Activated T-cell treated with anti-CD3 and anti-CD28 coated beads, Interleukin-2, amount 50 U/mL, for 48 hours (primary cell): ENCODE measurements at places on chromosomes 7 and 10.

DNA sequence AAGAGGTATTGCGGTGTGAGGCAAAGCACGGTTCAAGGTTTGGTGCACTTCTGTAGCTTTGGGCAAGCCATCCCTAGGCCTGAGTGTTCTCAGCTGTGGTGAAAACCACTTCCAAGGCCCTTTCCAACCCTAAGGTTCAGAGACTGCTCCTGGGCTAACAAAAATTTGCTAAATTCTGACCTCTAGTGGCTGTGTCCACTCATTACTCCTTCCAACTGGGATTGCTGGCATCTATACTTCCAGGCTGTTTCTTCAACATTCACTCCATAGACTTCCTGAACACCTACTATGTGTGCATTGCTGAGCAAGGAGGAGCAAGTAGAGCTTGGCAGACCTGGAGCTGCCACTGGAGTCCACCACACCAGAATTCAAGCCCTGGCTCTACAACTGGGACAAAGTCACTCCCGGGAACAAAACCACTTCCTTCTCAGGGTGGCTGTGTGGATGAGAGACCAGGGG is 29.3 kb upstream of the SH3PXD2A start:
- DNase-seq = no peak

GRCh38 chr10:17488848-17489247 is 34.5 kb upstream of the ST8SIA6 start:
- DNase-seq = no peak

DNA sequence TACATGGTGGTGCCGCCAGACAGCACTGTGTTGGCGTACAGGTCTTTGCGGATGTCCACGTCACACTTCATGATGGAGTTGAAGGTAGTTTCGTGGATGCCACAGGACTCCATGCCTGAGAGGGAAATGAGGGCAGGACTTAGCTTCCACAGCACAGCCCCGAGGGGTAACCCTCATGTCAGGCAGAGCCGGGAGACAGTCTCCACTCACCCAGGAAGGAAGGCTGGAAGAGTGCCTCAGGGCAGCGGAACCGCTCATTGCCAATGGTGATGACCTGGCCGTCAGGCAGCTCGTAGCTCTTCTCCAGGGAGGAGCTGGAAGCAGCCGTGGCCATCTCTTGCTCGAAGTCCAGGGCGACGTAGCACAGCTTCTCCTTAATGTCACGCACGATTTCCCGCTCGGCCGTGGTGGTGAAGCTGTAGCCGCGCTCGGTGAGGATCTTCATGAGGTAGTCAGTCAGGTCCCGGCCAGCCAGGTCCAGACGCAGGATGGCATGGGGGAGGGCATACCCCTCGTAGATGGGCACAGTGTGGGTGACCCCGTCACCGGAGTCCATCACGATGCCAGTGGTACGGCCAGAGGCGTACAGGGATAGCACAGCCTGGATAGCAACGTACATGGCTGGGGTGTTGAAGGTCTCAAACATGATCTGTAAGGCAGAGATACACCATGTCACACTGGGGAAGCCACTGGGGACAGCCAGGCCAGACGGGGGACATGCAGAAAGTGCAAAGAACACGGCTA is 104.6 kb upstream of the TNRC18 start:
- DNase-seq = peak; percentile 51

- no peak for DNase-seq
Observed at GRCh38 chr7:116135306-116135705, 75.0 kb upstream of the TES start.

DNA sequence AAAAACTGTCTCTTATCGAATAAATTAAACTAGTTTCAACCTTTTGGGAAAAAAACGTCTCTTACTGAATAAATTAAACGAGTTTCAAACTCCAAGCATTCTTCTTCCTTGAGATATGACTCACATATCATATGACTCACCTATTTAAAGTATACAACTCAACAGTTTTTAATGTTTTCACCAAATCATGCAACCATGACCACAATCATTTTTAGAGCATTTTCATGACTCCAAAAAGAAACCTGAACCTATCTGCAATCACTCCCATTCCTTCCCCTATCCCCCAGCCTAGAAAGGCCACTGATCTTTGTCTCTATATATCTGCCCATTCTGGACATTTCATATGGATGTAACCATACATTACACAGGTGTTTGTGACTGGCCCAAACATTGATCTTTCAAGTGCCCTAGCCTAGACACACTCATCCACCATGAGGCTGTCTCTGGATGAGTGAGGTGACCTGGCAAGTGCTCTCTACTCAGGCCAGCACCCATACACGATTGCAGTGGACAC is 115.3 kb downstream of the PIP4K2A start:
- no peak for DNase-seq

- no peak for DNase-seq
Observed at GRCh38 chr7:47143339-47143738, 438.6 kb downstream of the TNS3 start.

GRCh38 chr10:61688551-61689308 is 26.0 kb downstream of the CABCOCO1 start:
- no peak for DNase-seq

DNA sequence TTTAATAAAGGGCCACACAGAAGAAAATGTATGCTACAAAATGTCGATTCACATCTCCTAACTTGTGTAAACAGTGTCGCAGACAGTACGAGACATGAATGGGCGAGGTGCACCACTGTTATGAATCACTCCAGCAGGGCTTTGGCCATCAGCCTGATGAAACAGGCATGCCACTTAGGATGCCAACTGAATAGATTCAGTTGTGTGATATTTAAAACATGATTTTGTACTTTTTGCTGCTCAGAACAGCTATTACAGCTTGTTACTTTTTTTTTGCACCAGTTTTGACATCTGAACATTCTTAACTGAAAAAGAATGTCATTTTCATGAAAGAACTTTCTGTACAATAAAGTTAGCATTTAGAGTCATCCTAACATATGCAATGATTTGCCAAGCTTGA is 138.1 kb downstream of the VTI1A start:
- DNase-seq = no peak

- no peak for DNase-seq
Observed at GRCh38 chr10:99760321-99760720, 22.1 kb upstream of the ABCC2 start.

DNA sequence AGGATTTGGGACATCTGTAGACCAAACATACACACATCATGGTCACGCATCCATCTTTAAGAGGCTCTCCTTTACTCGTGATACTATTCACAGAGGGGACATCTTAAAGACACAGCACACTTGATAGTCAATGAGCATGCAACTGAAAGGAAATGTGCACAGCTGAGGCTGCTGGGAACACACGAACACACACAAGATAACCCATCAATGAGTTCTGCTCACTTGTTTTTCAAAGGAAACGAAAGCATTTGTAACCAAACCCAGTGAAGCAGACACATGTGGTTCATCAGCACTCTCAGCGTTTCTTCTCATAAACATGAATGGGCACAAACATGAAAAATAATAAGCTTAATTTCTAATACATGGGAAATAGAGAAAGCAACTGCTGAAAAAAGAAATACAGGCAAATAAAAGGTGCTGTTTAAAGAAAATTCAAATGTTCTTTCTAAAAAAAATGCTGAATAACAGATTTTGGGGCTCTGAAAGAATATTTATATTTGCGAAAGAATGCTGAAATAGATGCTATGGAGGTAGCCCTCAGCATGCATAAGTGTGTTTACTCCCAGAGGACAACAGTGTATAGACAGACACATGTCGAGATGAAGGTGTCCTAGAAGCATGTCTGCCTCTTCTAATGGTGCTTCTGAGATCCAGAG is 59.7 kb upstream of the LAMB4 start:
- no peak for DNase-seq

DNA sequence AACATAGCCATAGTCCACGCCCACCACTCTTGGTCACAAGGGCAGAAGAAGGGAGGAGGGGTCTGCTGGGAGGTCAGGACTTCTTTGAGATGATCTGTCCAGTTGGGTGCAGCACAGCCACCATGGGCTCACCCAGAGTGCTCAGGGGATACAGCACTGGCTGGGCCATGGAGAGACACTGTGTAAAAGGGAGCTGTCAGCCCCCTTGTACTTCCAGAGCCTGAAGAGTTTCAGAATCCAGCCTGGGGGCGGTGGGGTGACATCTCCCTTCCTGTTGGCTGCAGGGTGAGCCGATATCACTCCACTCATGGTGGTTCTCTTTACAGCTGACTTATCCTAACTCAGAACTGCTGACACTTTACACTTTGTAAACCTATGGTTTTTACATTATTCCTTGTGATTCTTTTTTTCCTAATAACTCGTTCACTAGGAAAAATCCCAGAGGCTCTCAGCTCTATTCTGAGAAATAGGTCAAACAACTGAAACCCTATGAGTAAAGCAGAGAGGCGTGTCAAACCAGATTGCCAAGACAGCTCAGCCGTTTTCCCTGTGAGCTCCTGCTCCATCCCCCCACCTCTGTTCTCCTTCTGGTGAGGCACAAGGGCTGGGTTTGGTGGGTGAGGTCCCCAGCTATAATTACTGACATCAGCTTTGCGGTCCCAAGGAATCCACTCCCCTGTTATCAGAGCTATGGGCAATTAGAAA is 3.2 kb upstream of the MRPS24 start:
- no peak for DNase-seq

GRCh38 chr7:81075150-81075549 is 156.3 kb upstream of the SEMA3C start:
- DNase-seq = no peak

GRCh38 chr7:36280840-36281812 is 108.5 kb upstream of the ANLN start:
- no peak for DNase-seq

DNA sequence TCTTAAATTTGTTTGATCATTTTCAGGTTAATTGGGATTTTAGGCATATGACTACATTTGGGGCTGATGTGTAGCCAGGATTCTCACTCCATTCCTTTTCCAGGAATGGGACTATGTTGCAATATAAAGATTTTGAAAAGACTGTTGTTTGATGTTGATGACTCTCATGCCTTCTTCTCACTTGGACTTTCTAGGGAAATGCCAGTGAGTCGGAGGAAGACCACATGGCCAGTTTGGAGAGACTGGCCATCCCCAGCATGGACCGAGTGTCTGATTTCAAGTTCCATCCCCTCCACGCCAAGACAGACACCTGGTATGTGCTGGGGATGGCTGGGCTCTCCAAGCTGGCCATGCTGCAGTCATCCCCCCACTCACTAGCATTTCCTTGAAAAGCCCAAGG is 5.5 kb downstream of the IGFBP3 start:
- no peak for DNase-seq

- DNase-seq = no peak
Observed at GRCh38 chr7:84975586-84976185, 211.2 kb downstream of the SEMA3D start.

- no peak for DNase-seq
Observed at GRCh38 chr7:102925976-102926782, 13.4 kb downstream of the LRRC17 start.

DNA sequence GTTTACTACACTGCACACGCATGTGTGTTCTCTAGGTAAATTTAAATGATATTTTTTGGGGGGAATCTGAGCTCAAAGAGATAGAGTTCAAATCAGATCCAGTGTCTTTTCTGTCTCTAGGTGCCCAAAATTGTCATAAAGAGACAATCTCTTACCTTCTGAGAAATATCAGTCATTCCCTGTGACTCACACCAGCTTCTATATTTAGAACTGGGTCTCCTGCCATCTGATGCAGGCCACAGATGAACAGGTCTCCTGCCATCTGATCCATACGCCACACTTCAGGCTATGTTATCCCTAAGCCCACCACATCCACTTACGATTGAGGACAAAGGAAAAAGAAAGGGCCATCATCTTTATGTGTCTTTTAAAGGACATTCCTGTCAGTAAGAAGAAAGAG is 136.3 kb upstream of the LAMB4 start:
- DNase-seq = no peak

- DNase-seq = no peak
Observed at GRCh38 chr7:142348921-142349405, 91.1 kb upstream of the PRSS58 start.

GRCh38 chr7:126529833-126530232 is 722.9 kb downstream of the GRM8 start:
- DNase-seq = no peak

DNA sequence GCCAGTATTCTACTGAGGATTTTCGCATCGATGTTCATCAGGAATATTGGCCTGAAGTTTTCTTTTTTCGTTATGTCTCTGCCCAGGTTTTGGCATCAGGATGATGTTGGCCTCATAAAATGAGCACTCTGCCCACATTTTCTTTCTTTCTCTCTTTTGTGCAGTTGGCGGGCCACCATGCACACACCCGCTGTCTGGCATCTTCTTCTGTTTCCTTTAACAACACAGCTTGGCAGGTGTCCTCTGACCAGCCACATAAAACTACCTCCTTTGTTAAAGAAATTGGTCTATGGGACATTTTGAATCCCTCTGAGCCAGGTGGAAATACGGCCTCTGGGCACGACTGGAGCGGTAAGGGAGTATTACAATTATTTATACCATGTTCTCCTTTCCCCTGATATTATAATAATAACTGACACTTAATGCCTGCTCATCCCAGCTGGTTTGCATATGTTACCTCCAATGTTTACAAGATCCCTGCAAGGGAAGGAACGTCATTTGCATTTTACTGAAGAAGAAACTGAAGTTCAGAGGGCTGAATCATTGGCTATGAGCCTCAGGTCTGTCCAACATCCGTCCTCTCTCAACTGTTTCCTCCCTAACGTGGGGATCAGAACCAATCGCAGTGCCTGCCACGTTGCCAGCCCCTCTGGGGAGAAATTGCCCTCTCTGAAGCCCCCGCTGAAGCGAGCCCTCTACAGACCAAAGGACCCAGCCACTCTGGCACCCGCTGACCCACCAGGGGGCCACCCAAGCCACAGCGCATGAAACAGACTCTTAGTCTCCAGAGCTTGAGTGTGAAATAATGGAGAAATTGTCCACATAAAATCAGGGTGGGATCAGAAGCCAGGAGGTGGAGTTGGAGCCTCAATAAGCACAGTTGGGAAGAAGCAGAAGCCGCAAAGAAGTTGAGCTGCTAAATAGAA is 125.0 kb upstream of the FOXK1 start:
- no peak for DNase-seq

DNA sequence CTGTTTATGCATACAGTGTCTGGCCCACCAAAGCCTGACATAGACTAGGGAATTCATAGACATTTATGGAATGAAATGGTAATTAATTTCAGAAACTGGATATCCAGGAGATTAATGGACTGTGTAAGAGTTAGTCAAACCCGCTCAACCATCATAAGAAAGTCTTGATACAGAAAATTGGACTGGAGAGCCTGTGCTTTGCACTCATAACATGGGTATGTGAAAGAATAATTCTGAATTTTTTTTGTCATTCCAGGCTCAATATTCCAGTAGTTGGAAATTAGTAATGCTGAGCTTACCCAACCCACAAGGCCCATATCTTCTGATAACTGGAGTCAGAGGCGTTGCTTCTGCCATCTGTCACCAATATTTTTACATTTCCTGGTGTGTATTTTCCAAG is 799.7 kb upstream of the IGFBP3 start:
- DNase-seq = no peak

DNA sequence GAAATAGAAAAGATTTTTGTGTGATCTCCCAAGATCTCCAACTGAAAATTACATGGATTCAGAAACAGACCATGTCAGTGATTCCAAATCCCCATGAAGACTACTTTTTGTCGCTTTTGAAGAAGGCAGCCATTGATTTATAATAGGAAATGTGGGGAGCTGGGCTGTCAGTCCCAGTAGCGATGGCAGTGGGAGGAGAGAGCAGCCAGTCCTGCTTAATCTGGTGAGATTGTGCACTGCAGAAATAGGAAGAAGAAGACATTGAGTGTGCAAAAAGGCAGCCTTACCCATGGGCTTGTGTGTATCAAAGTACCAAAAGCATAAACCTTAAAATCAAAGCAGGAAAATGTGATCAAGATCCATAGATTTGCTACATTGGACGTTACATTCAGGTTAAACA is 4.8 kb downstream of the ADRB1 start:
- DNase-seq = no peak

- DNase-seq = peak; percentile 39
Observed at GRCh38 chr7:149284343-149284742, 22.3 kb downstream of the ZNF783 start.
